ENCODE measurements at places on chromosomes 12 and 14.
A peak's percentile ranks its signal among the peaks of the same experiment; 100 is the strongest.

- no peak overlapping the region for H3K4me3 ChIP-seq
- no peaks in the 10 kb centered on the region for H3K4me1 ChIP-seq
- no peak for DNase-seq
- H3K27me3 ChIP-seq: no peaks in the 10 kb centered on the region
These were observed 293.3 kb downstream of the PPFIA2 start for GRCh38 chr12:81465876-81466275.

GRCh38 chr12:68924546-68924945, 8.4 kb downstream of the CPM start:
- H3K4me1 ChIP-seq: peaks cover 4% of the 10 kb centered on the region
- DNase-seq: no peak
- H3K27me3 ChIP-seq: no peaks in the 10 kb centered on the region

GRCh38 chr14:104876251-104876699, 11.2 kb downstream of the CEP170B start:
- no peak overlapping the region for H3K27ac ChIP-seq
- no peak for DNase-seq
- peaks cover 27% of the 10 kb centered on the region for H3K4me1 ChIP-seq
- H3K4me3 ChIP-seq: no peak overlapping the region
- no peaks in the 10 kb centered on the region for H3K27me3 ChIP-seq
- peaks cover 16% of the 10 kb centered on the region for H3K36me3 ChIP-seq

GRCh38 chr14:29937116-29937515, 9.5 kb upstream of the PRKD1 start:
- H3K4me3 ChIP-seq: no peak overlapping the region
- no peak for DNase-seq
- no peaks in the 10 kb centered on the region for H3K36me3 ChIP-seq
- H3K4me1 ChIP-seq: no peaks in the 10 kb centered on the region
- no peaks in the 10 kb centered on the region for H3K27me3 ChIP-seq

DNA sequence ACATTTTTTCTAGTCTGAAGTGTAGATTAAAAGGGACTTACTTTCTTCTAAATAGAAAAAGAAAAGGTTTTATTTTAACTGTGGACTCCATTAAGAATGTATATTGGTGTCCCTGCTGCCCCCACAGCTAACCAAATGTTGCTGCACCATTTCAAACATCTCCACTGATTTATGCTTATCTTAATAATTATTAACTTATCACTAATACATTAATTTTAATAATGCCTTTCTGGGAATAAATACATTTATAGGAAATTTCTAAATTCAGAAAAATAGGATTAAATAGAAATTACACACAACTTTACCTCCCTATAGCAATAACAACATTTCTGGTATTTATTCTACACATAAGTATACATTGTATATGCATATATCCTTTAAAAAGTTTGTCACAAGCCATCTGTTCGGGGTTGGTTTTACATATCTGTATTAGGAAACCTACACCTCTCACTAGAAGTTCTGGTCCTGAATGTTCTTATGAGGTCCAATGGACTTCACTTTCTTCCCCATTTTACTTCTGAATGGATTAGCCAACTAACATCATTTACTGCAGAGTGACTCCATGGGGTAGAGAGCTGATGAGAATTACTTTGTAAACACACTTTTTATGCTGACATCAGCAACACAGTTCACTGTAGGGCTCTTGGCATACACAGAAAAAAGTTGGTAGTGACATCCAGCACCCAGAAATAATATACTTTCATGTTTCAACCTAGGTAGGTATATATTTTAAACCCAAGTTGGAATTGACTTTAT, 9.4 kb upstream of the SELPLG start:
- peaks cover 35% of the 10 kb centered on the region for H3K36me3 ChIP-seq
- peaks cover 6% of the 10 kb centered on the region for H3K27me3 ChIP-seq
- no peak overlapping the region for H3K4me3 ChIP-seq
- H3K27ac ChIP-seq: peak overlapping the region; percentile 2
- peaks cover 4% of the 10 kb centered on the region for H3K4me1 ChIP-seq

GRCh38 chr14:64639340-64639821, 64.8 kb upstream of the PLEKHG3 start:
- no peak overlapping the region for H3K4me3 ChIP-seq
- H3K27me3 ChIP-seq: no peaks in the 10 kb centered on the region
- peaks cover 13% of the 10 kb centered on the region for H3K4me1 ChIP-seq

- no peak overlapping the region for H3K4me3 ChIP-seq
- H3K27me3 ChIP-seq: no peaks in the 10 kb centered on the region
- no peak for DNase-seq
- H3K36me3 ChIP-seq: no peaks in the 10 kb centered on the region
- H3K4me1 ChIP-seq: no peaks in the 10 kb centered on the region
- no peak overlapping the region for H3K27ac ChIP-seq
These were observed 797.4 kb downstream of the DIO2 start for GRCh38 chr14:79413734-79414428.

DNA sequence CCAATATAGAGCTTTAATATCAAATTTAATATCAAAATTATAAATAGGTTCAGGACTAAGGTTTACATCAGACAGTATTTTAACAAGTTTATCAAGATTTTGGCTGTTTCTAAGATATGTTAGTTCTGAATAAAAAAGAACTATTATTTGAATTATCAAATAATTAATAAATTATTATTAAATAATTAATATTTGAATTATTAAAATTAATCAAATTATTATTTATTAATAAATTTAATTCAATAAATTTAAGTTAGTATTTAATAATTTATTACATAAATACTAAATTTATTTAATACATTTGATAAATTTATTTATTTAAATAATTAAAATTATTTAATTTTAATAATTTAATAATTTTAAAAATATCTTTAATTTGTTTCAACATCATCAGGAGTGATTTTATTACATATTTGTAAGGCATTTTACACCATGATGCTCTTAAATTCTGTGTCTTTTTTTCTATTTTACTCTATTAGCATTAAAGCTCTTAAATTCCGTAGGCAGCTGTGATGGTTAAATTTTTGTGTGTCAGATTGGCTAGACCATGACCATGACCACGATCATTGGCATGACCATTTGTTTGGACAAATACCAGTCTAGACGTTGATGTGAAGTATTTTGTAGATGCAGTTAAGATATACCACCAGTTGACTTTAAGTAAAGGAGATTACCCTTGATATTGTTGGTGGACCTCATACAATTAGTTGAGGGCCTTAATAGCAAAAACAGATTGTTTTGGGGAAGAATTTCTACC, 82.6 kb downstream of the BBS10 start:
- H3K27ac ChIP-seq: no peak overlapping the region
- no peak for DNase-seq
- no peaks in the 10 kb centered on the region for H3K4me1 ChIP-seq
- H3K4me3 ChIP-seq: no peak overlapping the region
- H3K27me3 ChIP-seq: no peaks in the 10 kb centered on the region
- H3K36me3 ChIP-seq: no peaks in the 10 kb centered on the region

DNA sequence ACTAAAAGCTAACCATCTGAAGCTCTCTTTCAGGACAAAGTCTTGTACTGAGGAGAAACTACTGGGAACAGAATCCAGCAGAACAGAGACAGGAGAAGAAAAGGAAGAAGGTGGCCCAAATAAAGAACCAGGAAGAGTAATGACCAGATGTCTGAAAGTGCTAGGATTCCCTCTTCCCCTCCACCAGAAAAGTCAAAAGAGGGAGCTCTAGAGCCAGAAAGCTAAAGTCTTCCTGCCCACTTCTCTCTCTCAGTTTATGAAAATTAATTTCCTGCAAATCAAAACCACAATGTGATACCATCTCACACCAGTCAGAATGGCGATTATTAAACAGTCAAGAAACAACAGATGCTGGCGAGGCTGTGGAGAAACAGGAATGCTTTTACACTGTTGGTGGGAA, 47.2 kb downstream of the SPPL3 start:
- no peaks in the 10 kb centered on the region for H3K27me3 ChIP-seq
- H3K36me3 ChIP-seq: no peaks in the 10 kb centered on the region
- peaks cover 34% of the 10 kb centered on the region for H3K4me1 ChIP-seq
- no peak for DNase-seq
- H3K27ac ChIP-seq: no peak overlapping the region
- H3K4me3 ChIP-seq: no peak overlapping the region

DNA sequence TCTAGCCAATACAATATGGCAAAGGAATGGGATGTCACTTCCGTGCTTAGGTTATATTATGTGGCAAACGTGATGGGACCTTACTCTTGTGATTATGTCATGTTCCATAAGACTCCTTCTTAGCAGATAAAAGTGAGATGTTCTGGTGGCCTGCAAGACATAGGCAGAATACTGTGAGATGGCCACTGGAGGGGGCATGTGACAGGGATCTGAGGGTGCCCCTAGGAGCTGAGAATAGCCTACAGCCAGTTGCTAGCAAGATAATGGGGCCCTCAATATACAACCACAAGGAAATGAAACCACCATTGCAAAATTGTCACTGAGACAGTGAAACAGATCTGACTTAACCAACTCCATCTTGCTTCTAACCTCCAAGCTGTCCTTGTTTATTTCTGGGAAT, 151.4 kb upstream of the SSTR1 start:
- H3K4me1 ChIP-seq: no peaks in the 10 kb centered on the region
- DNase-seq: no peak
- H3K4me3 ChIP-seq: no peak overlapping the region

Data from stomach (tissue), 19 donors.